Stimulated activated naive B cell treated with anti-CD40 and anti-IgM and Interleukin-4, amounts not matched to agents 10 μg/mL and 1 μg/mL and 100 μg/mL, for 72 hours (primary cell): ENCODE measurements at places on chromosomes 13 and 19.

DNA sequence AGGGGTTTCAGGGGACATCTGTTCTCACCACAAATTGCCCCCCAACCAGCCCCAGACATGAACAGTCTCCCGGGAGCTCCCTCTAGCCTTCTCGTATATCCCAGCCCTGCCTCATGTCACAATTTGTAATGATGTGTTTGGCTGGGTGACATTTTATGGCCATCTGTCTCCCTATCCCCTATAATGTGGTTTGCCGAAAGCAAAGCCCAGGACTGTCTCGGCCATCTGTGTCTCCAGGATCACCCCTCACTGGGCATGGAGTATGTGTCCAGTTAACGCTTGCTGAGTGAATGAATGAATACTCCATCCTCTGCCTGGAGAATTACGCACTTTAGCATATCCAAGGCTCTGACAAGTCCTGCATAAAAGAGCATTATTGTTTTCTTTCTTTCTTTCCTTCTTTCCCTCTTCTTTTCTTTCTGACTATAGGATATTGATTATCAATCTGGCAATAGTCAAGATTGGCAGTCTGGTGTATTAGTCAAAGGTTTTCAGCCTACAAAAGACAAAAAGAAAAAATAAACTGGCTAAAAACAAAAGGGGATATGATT is 15.1 kb downstream of the HPN start:
- no peak for DNase-seq

- DNase-seq, result no peak
Observed at GRCh38 chr19:33660410-33661124, 38.8 kb downstream of the CHST8 start.

DNA sequence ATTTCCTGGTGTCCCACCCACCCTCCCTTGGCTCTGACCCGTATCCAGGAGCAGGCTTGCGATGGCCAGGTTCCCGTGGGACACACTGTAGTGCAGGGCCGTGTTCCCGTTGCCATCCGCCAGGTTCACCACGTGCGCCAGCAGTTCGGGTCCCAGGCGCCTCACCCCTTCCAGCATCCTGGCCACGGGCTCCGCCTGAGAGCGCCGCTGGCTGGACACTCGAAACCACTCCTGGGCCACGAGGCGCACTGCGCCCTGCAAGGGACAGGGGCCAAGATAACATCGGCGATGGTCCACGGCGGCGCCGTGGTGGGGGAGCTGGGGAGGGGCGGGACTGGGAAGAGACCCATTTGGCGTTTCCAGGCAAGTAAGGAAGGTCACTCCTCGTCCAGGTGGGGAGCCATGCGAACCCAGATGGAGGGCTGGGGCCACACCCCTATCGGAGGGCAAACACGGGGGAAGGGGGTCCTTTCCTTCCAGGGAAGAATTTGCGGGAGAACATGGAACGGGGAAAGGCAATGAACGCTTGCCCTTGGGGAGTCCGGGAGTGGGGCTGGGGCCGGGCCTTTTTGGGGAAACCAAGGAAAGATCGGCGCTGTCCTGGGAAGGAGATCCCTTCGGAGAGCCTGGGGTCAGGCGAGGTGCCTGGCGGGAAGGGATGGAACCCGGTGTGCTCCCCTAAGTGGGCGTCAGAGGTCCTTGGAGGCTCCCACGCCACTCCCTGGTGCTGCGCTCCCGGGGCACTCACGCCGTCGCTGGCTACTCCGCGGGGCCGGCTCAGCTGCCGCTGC is 9.9 kb downstream of the KANK3 start:
- DNase-seq, result no peak

GRCh38 chr19:39237200-39238184 is 7.3 kb downstream of the IFNL3 start:
- DNase-seq, result peak; percentile 41

GRCh38 chr19:38781058-38781457 is 7.7 kb upstream of the LGALS7 start:
- DNase-seq, result no peak

GRCh38 chr19:11180346-11180745 is 17.0 kb downstream of the KANK2 start:
- no peak for DNase-seq

DNA sequence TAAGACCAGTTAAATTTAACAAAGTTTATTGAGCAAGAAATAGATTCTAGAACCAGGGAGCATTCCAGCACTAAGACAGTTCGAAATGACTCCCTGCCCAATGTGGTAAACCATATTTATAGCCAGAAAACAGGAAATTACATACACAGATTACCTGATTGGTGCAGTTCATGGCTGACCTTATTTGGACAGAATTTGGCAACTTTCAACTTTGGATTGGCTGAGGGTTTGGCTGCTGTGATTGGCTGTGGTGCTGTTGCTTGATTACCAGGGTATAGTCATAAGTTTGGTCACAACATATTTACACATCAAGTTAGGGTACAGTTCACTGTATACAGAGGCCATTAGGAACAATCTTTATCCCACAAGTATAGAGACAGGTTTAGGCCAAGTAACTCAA is 984.8 kb upstream of the MIR17HG start:
- DNase-seq, result no peak

DNA sequence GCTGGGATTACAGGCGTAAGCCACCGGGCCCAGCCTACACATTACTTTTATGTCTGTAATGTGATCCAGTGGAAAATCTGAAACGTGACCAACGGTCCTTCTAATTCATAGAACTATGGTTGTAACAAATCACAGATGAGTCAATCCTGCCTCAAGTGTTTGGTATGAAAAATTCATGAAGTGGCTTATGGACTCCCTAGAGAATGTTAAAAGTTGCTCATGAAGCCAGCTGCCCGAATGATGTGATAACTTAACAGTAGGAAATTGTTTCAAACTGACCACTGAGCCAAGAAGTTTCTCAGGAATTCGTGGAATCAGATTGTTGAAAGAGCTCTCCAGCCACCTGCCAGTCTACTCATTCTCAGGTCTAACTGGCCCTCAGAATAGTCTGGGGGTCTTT is 59.4 kb upstream of the FARP1 start:
- no peak for DNase-seq

GRCh38 chr13:50459046-50459445 is 384.4 kb downstream of the DLEU7 start:
- no peak for DNase-seq
